Hematopoietic multipotent progenitor cell treated with erythropoietin and hydrocortisone succinate and interleukin-3 and kit ligand, for 17 days (in vitro differentiated cells): ENCODE measurements at places on chromosomes 1 and 21.

- DNase-seq = no peak
Measured at GRCh38 chr1:230937371-230937770, 41.3 kb downstream of the TTC13 start.

DNA sequence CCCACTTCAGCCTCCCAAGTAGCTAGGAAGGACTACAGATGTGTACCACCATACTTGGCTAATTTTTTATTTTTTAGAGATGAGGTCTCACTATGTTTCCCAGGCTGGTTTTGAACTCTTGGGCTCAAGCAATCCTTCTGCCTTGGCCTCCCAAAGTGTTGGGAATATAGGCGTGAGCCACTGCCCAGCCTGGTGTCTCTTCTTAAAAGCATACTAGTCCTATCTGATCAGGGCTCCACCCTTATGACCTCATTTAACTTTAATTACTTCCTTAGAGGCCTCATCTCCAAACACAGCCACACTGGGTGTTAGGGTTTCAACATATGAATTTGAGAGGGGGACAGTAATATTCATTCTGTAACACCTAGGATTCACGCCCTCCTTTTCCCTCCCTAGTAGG lies 130.9 kb downstream of the GLIS1 start:
- no peak for DNase-seq

- no peak for DNase-seq
Measured at GRCh38 chr1:152735648-152736047, 22.2 kb upstream of the KPRP start.

DNA sequence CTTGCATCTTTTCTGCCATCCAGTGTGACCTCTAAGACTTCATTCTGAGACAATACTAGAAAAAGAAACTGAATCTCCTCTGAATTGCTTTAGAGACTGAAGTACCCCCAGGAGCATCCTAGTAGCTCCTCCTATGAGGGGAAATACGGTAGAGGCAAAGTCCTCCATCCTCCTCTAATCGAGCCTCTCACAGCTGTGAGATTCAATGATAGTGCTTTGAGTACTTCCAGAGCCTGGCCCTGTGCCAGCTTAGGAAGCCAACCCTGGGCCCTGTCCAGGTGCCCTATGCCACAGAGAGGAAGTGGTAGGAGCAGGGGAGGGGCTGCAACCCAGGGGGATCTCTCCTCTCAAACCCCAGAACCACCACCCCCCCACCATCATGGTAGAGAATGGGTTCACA lies 10.7 kb downstream of the RORC start:
- no peak for DNase-seq

GRCh38 chr1:178684111-178684510 lies 40.9 kb upstream of the RALGPS2 start:
- no peak for DNase-seq

DNA sequence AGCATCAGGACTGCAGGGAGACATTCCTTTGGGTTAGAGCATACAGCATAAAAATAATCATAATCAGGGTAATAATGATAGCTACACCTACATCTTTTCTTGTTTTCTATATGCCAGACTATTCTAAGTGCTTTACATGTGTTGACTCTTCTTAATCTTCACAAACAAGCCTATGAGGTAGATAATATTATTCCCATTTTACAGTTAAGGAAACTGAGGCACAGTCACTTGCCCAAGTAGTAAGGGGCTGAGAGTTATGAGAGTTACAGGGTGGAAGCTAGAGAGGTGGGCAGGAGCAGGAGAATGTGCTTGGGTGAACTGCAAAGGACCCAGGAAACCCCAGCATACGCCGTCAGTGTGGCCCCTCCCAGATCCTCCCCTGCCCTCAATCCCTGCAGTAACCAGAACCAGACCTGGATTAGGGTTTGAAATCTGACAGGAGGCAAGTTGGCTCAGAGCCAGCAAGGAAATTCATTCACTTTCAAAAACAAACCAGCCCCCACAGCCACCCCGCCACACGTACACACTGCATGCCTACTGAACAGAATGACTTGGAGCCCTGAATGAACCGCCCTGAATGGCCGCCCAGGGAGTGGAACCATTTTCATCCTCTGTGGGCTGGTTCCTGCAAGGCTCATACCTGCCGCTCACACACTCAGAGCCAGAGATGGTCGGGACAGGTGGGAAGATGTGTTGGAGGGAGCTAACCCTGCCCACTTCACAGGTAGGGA lies 126.1 kb downstream of the TRABD2B start:
- DNase-seq = no peak

DNA sequence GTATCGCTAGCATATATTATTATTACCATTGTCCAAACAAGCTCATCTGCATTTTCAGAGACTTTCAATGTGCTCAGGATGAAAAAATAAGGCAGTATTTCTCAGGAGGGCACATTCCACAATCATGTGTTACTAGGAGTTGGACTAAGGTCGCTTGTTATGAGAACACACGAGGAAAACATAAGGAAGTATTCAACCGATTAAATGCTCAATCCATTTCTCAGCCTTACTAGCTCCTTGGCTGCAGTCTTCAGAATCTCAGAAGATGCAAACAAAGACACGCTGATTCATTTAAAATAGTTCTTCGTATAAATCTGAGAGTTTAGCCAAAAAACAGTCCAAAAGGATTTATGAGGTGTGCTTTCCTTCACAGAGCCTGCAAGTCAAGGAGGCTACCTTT lies 82.0 kb upstream of the JAK1 start:
- no peak for DNase-seq

- no peak for DNase-seq
Measured at GRCh38 chr1:46410156-46411009, 16.3 kb downstream of the FAAH start.

DNA sequence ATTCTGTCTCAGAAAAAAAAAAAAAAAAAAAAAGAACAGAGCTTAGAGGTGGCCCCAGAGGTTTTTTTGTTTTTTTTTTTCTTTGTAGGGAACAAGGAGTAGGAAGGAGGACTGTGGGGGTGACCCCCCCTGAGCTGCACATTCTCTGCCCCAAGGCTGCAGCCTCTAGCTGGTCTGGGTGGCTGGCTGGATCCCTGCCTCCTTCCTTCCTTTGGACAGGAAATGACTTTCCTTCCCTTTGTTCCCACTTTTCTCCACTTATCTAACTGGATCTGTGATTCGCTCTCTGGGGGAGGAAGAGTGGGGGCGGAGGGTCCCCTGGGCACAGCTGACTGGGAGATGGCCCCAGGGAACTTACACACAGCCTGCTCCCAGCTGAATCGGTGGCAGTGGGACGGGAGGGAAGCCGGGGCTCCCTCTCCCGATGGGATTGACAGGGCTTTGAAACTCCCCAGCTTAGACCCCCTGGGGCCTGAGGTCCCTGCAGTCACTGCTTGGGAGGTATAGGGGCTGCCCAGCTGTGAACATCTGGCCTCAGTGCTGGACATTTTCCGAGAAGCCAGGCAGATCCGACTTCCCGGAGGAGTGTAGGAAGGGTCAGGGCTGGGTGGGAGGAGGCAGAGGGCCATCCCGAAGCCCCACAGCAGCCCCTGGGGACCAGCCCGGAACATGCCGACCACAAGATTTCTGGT lies 2.1 kb downstream of the FBLIM1 start:
- no peak for DNase-seq

- DNase-seq = no peak
Measured at GRCh38 chr1:220631238-220631815, 58.8 kb upstream of the C1orf115 start.

GRCh38 chr1:7284839-7285435 lies 486.2 kb upstream of the VAMP3 start:
- no peak for DNase-seq

DNA sequence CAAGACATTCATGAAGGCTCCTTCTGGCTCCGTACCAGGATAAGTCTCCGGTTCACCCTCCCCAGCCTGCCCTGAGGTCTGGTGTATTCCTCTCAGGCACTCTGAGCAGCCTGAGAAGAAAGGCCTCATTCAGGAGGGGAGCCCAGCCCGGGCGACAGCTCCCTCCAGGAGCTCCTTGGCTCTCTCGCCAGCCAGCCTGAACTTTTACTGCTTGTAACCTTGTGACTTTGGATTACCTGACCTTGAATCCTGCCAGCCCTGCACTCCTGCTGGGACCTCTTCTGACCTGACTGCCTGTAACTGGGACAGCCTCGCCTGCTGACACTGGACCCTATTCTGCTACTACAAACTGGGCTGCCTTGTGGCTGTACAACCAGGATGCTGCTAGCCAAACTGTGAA lies 65.8 kb downstream of the CD34 start:
- DNase-seq = no peak

DNA sequence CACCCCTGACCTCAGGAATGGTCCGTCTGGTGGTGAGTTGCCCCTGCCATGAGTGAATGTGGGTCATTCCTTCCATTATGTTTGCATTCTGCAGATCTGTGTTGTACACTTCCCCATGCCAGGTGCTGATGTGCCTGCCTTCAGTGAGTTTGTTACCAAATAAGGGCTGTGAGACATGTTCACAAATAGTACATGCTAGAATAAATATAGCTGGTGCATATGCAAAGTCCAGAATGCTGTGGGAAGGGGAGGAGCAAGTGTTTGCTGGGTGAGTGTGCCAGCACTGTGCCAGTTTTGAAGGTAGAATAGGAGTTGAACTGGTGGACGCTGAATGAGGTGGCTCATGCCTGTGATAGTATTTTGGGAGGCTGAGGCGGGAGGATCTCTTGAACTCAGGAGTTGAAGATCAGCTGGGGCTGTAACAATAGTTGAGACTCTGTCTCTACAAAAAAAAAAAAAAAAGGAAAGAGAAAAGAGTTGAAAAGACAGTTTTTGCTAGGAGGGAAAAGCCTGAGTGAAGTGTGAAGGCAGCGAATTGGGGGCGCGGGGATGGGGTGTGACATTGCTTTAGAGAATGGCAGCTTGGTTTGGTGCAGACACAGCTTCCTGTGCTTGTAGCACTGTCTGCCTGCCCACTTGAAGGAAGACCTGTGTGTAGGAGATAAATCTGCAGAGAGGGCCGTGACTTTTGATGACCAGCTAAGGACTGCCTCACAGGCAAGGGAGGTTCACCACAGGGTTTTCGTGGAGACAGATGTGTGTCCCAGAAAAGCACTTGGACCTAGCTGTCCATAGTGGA lies 61.1 kb downstream of the LGR6 start:
- no peak for DNase-seq

DNA sequence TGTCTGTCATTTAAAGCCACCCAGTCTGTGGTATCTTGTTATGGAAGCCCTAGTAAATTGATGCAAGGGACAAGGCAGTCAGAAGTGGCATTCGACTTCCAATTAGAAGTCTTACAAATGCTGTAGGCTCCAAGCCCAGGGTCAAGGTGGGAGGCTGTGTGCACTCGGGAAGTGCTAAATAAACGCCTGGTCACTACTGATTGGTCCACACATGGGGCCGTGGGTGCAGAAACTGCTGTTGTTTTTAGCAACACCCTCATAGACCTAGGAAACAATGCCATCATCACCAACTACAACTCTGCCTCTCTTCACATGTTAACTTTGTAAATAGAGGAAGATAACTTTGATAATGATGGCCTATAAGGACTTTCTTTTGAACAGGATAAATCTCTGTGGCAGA lies 20.2 kb upstream of the ZBTB21 start:
- DNase-seq = no peak

- DNase-seq = no peak
Measured at GRCh38 chr1:152367436-152367835, 7.6 kb upstream of the FLG2 start.

GRCh38 chr1:212975111-212975918 lies 25.0 kb downstream of the VASH2 start:
- DNase-seq = no peak

DNA sequence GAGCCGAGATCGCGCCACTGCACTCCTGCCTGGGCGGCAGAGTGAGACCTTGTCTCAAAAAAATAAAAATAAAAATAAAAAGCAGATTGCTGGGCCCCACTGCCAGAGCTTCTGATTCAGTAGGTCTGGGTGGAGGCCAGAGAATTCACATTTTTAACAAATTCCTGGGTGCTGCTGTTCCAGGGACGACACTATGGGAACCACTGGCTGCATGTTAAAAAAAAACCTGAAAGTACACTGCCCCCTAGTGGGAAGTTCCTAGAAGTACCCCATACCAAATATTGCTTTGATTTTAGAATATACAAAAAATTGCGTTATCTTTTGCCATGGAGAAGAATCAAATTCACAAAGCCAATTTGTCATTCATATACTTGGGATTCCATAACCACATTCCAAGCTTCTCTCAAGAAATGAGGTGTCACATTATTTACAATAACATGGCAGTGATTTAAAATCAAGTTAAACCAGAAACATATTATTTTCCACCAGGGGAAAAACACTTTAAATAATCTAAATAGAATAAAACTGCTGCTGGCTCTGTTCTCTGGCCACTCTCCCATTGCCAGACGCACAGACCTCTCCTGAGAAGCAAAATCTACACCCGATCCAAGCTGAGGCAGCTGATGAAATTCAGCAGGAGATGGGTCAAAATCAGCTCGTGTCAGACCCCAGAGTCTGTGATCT lies 27.4 kb downstream of the SYF2 start:
- DNase-seq = peak; percentile 73

DNA sequence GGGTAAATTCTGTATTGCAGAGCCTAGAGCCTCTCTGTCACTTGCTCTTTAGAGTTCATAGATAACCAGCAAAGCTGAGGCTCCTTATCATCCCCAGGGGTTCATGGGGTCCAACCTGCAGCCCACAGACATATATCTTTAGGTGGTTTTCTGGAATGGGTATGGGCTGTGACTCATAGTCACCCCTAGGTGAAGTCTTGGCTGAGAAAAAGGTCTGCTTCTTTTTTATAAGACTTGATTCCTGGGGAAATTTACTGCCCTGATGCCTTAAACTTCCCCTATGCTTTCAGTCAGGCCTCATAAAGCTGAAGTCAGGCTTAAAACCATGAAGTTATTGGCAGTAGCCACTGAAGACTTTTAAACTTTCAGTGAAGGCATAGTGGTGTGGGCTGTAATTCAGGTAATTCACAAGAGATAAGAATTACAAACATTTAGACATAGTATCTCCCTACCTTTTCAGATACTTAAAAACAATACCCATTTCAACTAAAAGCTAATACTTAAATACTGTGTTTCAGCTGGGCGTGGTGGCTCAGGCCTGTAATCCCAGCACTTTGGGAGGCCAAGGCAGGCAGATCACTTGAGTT lies 46.8 kb downstream of the MACO1 start:
- DNase-seq = no peak

DNA sequence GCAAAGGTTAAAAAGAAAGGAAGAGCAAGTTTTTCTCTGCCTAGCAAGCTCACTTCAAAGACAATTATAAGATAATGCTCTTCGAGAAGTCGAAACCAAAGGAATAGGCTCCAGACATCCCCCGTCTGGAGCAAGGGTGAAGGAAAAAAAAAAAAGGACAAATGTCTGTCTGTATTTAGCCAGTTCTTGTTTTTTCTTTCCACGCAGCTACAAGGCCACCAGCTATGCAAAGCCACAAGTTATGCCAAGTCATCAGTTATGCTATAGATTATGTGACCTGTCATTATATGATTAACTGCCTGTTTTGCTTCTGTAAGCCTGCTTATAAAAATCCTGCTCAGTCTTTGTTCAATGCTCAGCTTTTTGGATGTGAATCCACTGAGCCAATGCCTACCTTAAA lies 2.4 kb upstream of the THEM5 start:
- peak; percentile 64 for DNase-seq

- no peak for DNase-seq
Measured at GRCh38 chr1:233170741-233171140, 124.8 kb downstream of the PCNX2 start.

DNA sequence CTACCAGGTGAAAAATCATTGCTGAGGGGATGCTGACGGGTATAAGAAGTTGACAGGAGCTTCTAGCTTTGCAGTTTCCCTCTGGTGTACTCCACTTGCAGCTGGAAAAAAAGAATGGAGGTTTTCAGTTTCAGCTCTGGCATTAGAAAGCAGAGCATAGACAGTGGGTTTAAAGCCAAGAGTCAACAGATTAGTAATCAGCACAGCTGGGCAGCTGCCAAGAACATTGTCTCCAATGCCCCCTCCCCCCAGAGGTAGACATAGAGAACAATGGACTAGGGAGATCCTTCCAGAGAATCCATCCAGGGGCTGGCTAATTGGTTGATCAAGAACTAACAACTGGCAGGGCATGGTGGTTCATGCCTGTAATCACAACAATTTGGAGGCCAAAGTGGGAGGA lies 10.1 kb upstream of the ZBTB8B start:
- DNase-seq = no peak
